ENCODE measurements at places on chromosomes 2 and 18.

DNA sequence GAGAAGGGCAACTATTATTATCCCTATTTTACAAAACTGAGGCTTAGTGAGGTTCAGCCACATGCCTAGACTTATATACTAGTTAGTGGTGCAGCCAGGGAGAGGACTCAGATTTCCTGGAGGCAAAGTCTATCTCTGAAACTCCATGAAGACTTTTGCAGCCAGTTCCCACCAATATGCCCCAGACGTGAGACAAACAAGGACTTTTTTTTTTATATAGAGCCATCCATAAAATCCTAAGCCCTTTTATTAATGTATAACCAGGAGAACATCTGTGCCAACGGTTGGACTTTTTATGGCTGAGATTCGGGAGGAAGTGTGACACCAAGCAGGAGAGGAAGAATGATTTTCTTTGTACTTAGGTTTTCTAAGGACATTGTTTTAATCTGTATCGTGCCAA lies 29.9 kb downstream of the LIPG start:
- ATAC-seq = no peak

- no peak for ATAC-seq
Observed at GRCh38 chr2:216057688-216058193, 23.9 kb downstream of the PECR start.

DNA sequence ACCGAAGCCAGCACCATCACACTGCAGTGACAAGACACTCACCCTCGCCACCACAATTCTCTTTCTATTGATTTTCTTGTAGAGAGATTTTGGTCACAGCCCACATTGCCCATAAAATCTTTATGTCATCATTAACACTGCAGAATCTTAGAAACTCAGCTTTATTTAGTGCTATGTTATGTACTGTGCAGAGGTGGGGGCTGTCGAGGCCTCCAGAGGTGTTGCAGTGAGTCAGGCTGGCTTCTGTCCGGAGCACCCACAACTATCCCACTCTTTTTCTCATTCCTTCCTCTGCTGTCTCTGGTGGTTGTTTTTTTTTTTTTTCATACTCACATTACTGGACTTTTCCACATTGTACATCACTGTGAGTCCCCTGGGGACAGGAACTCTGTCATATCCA lies 677.4 kb upstream of the HS6ST1 start:
- ATAC-seq = peak; percentile 82

GRCh38 chr2:98828793-98829371 lies 98.0 kb upstream of the MGAT4A start:
- ATAC-seq = no peak

DNA sequence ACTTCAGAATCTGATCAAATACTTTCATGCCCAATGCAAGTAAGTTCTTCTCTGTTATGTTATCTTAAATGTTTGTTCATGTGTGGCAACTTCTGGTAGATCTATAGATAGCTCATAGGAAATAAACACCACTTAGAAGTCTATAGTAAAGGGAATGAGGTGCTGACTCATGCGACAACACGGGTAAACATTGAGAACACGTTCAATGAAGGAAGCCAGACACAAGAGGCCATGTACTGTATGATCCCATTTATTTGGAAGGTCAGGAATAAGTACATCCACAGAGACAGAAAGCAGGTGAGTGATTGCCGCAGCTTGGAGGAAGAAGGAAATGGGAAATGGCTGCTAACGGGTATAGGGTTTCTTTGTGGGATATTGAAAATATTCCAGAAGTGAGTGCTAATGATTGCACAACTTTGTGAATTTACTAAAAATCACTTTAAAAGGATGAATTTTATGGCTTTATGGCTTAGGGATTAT lies 95.4 kb downstream of the ITGB1BP1 start:
- ATAC-seq = no peak

- no peak for ATAC-seq
Observed at GRCh38 chr2:145935016-145935415, 1415.1 kb upstream of the ZEB2 start.

GRCh38 chr2:85606116-85606455 lies 3.6 kb upstream of the TMEM150A start:
- peak; percentile 7 for ATAC-seq

GRCh38 chr2:42340045-42340937 lies 20.7 kb downstream of the COX7A2L start:
- ATAC-seq = no peak

DNA sequence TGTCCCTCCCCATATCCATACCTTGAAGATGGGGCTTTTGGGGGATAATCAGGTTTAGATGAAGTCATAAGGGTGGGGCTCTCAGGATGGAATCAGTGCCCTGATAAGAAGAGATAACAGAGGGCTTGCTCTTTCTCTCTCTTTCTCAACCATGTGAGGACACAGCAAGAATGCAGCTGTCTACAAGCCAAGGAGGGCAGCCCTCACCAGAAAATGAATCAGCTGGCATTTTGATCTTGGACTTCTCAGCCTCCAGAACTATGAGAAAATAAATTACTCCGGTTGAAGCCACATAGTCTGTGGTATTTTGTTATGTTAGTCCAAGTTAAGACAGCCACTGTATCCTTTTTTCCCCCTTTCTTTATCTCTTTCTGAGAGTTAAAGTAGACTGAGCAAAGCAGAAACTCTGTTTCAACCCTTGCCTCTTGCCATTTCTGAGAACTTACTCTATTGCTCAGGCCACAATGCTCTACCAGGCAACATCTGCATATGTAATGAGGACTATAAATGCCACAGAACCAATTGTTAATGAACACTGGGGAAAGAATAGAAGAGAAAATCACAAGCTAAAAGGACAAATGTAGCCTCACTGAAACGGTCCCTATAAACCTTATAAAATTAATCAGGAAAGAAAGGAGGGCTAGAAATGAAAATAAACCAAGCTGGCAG lies 56.9 kb downstream of the SRBD1 start:
- no peak for ATAC-seq

DNA sequence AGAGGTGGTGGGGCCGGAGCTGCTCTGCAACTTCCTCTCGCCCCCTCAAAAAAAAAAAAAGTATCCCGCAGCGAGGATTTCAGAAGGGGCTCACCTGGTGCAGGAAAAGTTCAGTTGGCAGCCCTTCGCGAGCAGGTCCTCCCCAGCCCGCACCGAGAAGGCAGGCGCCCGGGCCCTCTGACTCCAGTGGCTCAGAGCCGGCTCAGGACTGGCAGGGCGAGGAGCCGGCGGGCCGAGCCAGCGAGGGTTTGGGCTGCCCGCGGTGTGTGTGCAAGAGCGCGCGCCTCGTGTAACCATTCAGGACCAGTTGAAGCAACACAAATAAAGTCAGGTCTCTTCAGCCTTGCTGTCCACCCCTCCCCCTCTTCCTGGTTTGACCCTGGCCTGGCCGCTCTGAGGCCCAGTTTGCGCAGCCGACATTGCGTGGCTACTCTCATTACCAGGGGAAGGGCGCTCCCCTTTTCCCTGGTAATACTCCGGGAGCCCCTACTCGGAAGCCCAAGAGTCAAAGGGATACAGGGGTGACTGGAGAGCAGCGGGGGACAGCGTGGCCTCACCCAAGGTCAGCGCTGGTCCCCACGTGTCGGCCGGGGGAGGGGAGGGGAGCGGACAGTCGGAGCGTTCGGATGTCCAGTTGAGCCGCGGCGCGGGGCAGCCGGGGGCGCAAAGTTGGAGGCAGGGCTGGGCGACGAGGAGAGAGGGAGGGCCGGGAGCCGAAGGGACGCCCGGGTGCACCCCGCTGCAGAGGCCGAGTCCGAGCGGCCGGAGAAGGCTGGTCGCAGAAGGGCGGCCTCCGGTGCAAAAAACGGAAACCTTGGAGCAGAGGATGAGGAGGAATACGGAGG lies 12.3 kb downstream of the EN1 start:
- peak; percentile 48 for ATAC-seq

DNA sequence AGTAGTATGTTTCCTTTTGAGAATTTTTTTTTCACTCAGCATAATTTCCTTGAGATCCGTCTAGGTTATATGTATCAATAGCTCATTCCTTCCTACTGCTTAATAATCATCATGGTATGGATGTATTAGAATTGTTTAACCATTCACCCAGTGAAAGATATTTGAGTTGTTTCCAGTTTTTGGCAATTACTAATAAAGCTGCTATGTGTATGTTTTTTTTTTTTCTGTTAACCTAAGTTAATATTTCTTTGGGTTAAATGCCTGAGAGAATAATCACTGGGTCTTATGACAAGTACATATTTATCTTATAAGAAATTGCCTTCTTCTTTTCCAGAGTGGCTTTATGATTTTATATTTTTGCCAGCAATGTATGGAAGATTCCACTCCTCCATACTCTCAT lies 96.4 kb upstream of the ST6GAL2 start:
- ATAC-seq = no peak

- peak; percentile 87 for ATAC-seq
Observed at GRCh38 chr2:46848447-46848846, 67.2 kb downstream of the MCFD2 start.

DNA sequence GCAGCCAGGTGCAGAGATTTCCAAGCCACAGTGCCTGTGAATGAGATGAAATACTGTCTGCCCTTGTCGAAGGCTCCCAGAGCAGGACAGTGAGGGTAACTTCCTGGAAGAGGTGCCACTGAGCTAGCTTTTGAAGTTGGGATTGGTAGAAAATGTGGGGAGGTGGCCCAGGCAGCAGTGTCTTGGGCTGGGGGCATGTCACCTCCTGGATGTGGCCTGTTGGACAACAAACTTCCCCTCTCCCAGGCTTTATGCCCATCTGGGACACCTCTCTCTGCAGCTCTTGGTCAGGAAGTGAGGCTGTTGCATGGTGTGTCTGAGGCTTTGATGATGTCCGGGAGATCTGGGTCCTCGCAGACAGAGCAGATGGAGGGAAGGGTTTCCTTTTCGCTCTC lies 151.4 kb downstream of the DYSF start:
- no peak for ATAC-seq

DNA sequence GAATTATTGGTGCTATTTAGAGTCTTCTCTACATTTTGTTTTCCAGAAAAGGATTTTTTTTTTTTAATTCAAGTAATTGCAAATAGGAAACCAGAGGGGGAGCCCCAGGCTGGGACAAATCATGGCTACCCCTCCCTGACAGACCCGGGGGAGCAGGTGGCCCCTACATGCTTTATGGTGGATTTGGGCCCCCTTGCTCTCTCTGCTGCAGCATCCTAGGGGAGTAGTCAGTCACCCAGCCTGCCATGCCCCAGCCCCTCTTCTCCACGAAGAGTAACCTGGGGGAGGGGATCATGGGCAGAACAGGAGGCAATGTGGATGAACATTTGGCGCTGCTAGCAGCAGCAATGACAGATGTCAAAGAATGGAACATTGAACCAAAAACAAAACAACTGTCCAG lies 4.6 kb downstream of the C2orf81 start:
- ATAC-seq = no peak

GRCh38 chr2:241324775-241325174 lies 9.1 kb downstream of the SEPTIN2 start:
- ATAC-seq = no peak

DNA sequence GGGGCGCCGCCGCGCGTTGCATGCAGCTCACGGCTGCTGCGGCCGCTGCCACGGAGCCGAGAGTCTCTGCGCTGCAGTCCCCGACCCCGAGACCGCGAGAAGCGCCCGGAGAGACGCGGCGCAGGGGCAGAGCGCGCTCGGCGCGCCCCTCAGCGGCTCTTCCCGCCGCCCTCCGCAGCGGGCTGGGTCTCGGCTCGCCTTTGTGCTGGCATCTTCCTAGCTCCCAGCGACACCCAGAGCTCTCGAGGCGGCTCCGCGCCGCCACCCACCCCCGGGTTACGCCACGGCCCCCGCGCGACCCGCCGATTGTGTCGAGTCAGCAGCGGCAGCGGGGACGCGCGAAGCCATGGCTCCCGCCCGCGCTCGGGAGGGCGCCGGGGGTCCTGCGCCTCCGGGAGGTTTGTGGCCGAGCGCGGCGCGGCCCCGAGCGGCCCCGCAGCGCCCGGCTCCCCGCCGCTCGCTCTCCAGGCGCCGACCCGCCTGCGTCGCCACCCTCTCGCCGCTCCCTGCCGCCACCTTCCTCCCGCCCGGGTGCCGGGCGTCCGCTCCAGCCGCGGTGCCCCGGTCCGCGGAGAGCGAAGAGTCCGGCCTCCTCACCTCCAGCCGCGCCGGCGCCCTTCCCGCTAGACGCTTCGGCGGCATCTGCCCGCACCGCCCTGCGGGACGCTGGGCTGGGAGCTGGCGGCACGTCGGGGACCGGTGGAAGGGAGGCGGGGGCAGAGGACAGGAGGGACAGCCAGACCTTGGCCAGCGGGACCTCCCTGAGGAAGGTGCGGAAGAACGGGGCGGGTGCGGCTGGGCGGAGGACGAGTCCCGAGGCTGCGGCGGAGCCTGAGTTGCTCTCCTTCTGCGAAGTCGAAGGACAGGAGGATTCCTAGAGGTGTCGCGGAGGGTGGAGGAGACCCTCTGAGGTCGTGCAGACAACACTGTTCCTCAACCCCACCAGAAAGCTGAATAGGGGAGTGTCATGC lies 46.3 kb upstream of the CCDC150 start:
- ATAC-seq = peak; percentile 89

DNA sequence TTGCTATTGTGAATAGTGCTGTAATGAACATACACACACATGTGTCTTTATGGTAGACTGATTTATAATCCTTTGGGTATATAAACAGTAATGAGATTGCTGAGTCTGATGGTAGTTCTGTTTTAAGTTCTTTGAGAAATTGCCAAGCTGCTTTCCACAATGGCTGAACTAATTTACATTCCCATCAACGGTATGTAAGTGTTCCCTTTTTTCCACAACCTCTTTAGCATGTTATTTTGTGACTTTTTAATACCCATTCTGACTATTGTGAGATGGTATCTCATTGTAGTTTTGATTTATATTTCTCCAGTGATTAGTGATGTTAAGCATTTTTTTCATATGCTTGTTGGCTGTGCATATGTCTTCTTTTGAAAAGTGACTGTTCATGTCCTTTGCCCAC lies 86.7 kb downstream of the TTC27 start:
- no peak for ATAC-seq

DNA sequence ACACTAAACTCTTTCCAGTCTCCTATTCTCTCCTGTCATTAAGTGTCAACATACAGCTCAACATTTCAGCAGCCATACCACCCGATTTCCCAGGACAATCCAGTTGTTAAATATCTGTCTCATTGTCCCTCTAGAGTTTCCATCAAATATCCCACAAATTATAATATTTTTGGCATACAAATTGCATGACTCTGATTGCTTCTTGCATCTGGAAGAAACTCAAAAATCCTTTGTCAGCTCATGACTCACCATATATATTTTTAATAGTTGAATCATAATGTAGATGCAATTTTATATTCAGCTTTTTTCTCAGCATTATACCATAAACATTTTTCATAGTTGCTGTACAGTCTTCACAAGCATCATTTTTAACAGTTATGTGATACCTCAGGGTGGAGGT lies 7.2 kb downstream of the SLC30A3 start:
- no peak for ATAC-seq

GRCh38 chr2:139465789-139466188 lies 685.6 kb upstream of the NXPH2 start:
- ATAC-seq = no peak

GRCh38 chr2:42828487-42829425 lies 36.4 kb upstream of the HAAO start:
- peak; percentile 63 for ATAC-seq

Measured in motor neuron (in vitro differentiated cells).